ENCODE measurements at places on chromosomes 2 and 18.

GRCh38 chr2:158458617-158458920, 1.8 kb downstream of the PKP4 start:
- no peak for DNase-seq

DNA sequence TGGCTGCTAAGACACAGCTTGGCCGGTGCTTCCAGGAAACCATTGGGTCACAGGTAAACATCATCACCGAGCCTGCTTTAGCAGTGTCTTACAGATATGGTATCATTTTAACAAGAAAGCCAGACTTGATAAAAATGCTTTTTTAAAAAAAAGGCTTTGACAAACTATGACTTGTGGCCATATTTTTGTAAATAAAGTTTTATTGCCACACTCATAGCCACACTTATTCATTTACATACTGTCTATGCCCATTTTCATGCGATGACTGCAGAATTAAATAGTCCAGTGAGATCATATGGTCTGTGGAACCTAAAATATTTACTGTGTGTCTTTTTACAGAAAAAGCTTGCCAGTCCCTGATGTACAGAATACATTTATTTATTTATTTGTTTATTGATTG, 242.0 kb downstream of the LTBP1 start:
- DNase-seq = no peak

- DNase-seq = no peak
Observed at GRCh38 chr2:108363024-108363907, 14.5 kb upstream of the SULT1C4 start.

DNA sequence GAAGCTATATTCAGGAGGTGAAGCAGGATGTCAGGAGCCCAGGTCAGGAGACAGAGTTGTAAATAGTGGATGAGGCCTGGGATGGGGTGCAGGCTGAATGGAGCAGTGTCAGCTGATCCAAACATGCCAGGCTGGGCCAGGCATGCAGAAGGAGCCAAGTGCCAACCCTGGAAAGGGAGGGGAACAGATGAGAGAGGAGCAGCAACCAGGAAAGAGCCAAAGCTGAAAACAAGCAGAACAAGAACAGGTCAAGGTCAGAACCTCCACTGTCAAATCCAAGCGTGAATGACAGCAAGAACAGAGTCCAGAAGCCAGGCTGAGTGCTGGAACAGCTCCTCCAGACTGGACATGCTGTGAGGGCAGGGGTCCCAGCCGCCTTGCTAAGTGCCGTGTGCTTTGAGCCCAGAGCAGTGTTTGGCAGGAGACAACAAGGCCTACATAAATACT, 49.2 kb upstream of the PPP1CB start:
- DNase-seq = no peak

- no peak for DNase-seq
Observed at GRCh38 chr2:166256896-166257295, 118.8 kb downstream of the SCN9A start.

- DNase-seq = no peak
Observed at GRCh38 chr2:151230627-151231140, 31.0 kb downstream of the RBM43 start.

DNA sequence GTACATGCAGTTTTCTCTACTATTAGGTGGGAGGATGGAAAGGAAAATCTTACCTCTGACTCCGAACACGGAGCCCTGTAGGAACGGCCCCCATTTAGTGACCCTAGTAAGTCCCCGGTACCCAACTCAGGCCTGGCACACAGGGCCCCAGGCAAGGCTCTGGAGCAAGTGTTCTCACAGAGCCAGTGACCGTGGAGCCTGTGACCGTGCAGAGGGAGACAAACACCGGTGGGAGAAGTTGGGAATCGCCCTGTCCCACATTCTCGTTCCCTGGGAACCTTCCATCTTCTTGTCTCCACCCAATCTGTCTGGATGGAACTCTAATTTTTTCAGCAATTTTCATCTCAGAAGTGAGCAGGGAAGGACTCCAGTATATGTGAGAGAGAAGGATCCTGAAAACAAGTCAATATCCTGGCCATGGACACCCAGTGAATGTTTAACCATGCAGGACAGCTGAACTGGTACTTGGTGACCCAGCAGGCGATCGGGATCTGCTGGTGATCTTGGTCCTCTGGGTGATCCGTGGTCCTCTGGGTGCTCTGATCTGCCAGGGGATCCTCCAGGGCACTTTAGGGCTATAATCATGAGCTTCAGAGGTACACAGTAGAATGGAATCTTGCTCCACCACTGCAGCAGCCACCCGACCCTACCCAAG, 348.6 kb upstream of the ID2 start:
- DNase-seq = no peak

- DNase-seq = no peak
Observed at GRCh38 chr2:120539424-120539936, 193.5 kb downstream of the INHBB start.

DNA sequence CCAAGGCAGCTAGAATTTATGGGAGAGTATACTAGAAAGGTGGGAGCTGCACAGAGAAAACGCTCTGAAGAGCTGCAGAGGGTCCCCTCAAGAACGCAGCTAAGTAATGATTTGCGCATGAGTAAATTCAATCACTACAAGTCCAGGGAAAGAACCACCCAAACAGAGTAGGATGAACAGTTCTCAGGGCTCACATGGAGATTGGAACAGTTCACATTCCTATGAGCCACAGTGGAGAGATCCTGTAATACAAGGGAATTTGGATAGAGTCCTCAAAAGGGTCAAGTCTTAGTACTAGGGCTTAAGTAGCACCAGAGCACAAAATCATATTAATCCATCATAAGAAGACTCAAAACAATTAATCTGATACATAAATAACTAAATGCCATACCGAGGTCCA, 12.7 kb downstream of the OLA1 start:
- DNase-seq = no peak

DNA sequence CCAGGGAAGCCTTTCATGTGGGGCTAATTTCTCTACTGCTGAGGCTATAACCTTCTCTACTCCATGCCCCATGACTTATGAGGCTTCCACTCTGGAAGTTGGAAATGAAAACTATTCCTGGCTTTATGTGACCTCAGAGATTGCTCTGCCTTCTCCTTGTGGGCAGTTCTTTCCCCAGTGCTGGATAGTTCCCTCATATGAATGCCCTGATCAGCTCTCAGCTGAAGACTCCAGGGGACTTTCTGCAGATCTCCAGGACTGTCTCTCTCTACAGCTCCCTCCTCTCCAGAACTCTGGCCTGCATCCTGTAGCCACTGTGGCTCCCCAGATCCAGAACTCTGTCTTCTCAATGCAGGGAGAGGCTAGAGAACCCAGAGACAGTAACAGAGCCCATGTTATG, 235.1 kb downstream of the SEPTIN10 start:
- DNase-seq = no peak

Measured in activated CD4-positive, alpha-beta T cell treated with anti-CD3 and anti-CD28 coated beads, Interleukin-2, amount 10 ng/mL, durations not matched to agents 7 days and 5 days (primary cell).